Activated T-cell treated with anti-CD3 and anti-CD28 coated beads for 48 hours (primary cell): ENCODE measurements at places on chromosomes 16 and 17.

DNA sequence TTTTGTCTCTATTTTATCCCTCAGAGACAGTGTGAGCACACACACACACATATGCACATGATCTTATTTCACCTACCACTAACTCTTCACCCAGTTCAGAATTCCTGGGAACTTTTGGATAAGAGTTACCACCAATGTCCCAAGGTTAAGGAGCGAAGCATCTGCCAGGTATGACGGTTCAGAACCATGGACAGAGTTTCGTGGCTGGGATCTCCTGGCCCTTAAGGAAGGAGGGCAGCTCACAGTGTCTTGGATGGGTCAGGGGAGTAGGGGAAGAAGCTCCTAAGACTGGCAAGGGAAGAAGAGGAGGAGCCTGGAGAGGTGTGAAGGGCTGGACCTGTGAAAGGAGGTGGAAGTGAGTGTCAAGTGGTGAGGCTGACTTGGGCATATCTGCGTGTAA, 23.0 kb upstream of the TMEM132E start:
- no peak for DNase-seq

DNA sequence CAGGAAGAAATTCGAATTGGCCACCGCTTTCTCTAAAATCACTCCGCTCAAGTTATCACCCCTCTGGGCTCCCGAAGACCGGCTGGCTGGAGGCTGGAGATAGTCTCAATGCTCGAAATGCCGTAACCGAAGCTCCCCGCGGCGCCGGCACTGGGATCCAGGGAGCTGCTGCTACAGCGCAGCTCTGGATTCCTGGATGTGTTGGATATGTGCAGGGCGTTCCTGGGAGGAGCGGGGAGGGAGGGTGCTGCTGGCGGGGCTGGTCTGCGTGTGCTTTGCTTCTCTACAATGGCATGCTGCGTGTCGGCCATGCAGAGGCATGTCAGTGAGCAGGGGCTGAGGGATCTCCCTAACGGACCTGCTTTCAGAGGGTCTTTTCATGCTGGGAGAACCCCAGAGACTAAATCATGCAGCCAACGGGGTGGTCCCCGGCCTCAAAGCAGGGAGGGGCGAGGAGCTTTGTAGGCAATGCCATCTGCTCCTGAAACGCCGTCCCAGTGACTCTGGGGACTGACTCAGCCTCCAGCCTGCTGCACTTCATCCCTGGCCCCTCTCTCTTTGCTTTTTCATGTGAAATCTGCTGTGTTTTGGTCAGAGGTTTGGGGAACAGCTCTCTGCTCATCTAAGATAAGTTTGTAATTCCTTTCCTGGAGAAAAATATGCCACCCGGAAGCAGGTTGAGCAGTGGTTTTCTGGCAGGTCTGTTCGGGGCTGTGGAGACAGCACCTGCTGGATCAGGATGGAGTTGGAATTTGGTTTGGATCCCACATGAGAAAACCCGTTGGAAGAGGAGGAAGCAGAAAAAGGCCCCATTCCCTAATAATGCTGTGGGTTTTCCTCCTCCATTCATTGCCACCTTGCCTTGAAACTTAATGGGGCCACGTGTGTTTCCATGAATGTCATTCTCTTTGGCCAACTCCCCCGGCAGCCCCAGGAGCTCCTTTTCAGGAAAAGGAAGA, 311.4 kb downstream of the SEC14L1 start:
- DNase-seq, result no peak

DNA sequence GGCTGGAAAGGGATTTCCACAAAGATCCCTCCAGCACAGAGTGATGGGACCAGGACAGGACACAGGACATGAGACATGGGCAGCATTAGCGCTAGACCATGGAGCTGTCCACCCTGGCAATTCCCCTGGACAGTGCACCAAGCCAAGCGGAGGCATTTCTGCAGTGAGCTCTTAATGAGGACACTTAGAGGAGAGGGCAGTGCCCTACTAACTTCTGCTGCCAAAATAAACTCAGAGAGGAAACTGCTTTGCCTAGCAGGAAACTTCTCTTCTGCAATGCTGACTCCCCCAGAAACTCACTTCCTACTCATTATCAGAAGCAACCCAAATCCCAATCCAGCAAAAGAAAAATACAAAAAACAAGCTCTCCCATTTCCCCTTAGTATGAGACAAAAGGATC, 119.2 kb downstream of the HS3ST2 start:
- DNase-seq, result no peak

DNA sequence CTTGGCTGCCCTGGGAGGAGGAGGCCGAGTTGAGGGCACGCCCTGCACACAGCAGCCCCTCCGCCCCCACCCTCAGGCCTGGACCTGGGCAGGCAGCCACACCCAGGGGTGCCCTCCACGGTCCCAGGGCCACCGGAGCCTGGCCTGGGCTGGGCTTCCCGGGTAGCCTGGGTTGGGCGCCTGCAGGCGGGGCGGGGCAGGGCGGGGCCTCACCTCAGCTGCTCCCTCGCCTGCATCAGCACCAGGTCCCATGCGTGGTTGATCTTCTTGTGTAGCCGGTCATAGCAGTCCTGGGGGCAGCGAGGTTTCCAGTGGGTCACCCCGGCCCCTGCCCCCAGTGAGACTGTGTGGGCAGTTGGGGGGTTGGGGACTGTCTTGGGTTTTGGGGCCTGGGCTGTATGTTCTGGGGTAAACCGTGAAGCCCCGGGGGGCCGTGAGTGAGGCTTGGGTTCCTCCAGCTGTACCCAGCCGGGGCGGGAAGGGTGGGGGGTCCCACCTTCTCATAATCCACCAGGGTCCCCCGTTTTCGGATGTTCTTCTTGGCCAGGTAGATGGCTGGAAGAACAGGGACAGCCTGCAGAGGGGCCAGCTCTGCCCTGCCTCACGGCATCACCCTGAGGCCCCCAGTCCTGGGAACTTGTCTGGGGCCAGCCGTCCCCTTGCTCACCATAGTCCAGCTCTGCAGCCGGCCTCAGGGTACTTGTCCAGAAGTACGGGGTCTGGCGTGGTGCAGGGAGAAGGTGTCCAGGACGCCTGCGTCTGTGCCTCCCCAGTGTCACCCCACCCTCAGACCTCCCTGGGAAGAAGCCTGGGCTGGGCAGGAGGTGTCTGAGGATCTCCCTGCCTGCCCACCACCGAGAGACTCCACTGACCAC, 2.0 kb downstream of the RGS11 start:
- DNase-seq, result no peak

DNA sequence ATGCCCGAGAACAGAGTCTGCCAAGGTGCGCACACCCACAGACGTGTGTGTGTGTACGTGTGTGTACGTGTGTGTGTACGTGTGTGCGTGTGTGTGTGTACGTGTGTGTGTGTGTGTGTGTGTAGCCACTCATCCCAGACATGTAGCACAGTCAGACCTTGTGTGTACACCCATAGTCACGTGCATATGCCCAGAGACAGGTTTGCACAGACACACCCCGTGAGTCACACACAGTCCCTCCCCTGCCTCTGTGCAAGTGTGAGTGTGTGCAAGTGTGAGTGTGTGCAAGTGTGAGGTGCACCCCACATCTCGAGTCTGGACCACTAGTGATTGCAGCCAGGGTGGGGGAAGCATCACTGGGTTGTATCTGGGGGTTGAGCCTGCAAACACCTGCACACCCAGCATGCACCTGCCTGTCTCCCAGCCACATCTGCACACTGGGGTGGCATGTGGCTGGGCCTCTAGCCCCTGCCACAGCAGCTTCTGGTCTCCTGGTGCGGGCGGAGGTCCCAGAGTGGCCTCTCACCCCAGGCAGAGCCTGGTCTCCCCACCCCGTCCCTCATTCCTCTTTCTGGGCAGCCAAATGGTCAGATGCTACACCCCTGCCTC, 23.6 kb downstream of the BAHCC1 start:
- DNase-seq, result no peak

DNA sequence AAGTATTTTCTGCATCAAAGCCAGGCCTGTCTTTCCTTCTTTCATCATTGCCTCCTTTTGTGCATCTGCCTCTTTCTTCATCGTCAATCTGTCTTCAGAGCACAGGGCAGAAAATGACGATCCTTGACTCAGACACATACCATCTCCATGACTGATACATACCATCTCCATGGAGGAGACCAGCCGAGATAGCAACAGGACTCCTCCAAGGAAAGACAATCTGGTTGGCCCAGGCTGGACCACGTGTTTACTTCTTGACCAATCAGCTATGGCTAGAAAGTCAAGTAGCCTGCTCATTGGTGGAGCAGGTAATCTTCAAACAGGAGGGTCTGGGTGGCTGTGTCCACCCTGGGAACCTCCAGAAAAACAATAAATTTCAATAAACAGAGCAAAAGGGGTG, 164.6 kb downstream of the CPPED1 start:
- DNase-seq, result no peak

DNA sequence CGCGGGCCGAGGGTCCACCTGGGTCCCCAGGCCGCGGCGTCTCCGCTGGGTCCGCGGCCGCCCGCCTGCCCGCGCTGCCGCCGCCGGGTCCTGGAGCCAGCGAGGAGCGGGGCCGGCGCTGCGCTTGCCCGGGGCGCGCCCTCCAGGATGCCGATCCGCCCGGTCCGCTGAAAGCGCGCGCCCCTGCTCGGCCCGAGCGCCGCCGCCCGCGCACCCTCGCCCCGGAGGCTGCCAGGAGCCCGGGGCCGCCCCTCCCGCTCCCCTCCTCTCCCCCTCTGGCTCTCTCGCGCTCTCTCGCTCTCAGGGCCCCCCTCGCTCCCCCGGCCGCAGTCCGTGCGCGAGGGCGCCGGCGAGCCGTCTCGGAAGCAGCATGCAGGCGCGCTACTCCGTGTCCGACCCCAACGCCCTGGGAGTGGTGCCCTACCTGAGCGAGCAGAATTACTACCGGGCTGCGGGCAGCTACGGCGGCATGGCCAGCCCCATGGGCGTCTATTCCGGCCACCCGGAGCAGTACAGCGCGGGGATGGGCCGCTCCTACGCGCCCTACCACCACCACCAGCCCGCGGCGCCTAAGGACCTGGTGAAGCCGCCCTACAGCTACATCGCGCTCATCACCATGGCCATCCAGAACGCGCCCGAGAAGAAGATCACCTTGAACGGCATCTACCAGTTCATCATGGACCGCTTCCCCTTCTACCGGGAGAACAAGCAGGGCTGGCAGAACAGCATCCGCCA, 504 bp downstream of the FOXC2 start:
- no peak for DNase-seq
